ENCODE measurements at places on chromosomes 5 and 9.

- DNase-seq, result no peak
Measured at GRCh38 chr5:96297290-96297689, 135.8 kb downstream of the PCSK1 start.

DNA sequence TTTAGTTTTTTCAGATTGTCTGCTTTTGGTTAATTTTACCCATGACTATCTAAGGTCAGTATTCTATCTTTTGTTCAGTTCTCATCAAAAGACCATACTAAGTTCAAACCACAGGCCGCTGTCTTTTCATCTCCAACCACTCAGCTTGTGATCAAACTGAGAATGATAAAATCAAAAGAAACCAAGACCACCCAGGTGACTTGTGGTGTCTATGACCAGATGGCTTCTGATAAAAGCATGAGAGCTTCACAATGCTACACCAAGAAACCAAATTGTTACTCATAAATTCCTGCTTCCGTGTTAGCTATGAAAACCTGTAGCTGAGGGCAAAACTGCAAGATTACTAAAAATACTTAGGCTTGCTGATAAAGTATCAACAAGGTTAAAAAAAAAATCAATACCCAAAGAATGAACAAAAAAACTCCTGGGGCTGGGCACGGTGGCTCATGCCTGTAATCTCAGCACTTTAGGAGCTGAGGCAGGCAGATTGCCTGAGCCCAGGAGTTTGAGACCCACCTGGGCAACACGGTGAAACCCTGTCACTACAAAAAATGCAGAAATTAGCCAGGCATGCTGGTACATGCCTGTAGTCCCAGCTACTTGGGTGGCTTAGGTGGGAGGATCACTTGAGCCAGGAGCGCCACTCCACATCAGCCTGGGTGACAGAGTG, 25.8 kb upstream of the GPX8 start:
- DNase-seq, result no peak

- no peak for DNase-seq
Measured at GRCh38 chr9:114055894-114056293, 22.2 kb downstream of the AMBP start.

DNA sequence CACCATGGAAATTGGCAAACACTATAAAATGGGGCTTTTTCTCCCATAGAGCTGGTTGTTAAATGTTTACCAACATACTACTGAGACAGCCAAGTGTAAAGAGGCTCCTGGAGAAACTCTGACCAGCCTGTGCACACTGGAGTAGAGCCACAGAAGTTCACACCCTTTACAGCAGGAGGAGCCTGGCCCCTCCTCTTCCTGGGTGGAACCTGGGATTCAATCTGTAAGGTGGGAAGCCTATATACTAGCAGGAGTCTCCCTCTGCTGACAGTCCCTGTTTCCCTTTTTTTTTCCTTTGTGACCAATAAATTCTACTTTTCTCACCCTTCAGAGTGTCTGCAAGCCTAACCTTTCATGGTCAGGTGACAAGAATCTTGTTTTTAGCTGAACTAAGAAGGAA, 10.4 kb upstream of the SLC30A5 start:
- no peak for DNase-seq

- no peak for DNase-seq
Measured at GRCh38 chr5:39547553-39548154, 122.9 kb upstream of the DAB2 start.

DNA sequence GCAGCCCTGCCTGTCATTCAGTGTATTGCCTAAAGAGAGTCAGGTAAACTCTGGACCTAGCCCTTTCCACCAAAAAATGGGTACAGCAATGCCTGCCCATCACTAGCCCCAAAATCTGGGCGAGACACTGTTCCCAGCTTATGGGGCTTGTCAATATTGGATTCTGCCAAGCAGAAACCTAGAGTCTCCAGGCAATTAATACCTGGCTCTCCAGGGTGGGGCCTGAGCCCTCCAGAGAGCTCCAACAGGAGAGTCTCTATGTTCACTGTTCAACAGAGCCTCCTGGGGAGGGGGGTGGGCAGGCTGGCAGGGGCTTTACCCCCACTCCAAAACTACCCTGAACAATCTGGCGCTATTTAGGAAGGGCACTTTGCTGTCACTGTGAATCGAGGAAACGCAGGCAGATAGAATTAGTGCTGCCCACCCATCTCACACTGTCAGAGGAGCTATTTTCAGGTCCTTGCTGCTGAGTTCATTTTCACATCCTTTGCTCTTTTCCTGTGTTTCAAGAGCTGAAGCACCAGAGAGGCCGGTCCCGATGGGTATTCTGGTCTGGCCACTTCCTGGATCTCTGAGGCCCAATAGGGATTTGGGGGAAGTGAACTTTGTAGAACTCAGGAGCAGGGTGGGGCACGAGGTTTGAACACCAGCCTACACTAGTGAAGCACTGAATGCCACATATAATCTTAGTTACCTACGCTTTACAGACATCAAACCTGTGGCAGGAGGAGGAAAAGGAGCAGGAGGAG, 121.8 kb downstream of the C5orf15 start:
- no peak for DNase-seq

DNA sequence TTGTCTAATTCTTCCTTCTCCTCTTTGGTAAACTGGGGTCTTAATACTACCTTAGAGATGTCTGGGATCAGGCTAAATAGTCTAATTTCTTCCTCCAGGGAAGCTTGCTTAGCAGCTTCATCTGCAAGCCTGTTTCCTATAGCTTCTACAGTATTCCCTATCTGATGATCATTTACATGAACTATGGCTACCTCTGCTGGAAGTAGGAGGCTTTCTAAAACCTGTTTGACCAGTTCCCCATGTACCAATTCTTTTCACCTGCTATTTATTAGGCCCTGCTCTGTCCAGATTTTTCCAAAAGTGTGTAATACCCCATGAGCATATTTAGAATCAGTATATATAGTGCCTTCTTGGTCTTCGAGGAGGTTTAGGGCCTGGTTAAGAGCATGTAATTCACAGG, 619.8 kb downstream of the HINT1 start:
- no peak for DNase-seq

DNA sequence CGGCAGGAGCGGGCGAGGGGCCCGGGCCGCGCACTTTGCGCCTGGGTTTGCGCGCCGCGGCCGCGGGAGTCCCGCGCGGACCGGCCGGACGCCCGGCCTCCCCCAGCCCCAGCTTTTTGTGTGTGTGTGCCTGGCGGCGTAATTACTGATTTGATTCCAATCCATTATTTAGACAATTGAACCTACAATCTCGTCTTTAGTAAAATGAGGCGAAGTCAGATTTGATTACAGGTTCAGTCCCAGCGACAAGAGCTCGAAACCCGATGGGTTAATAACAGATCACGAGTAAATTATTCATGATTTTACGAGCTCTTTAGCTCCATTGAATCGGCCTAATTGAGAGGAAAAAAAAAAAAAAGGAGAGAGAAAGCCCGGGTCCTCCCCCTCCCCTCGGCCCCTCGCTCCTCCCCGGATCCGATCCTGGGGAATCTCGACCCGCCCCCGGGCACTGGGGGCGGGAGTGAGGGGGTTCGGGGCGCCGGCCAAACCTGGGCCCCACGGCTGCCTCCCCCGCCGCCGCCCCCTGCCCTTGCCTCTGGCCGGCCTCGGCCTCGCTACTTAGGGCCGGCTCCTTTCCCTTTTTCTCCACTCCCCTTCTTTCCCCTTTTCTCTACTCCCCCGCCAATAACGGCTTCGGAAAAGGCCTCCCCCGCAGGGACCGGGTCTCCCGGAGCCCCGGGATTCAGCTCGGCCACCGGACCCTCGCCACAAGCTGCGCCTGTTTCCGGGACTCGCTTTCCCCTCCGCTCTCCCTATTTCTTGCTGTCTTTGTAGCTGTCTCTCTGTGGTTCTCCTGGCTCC, 6.6 kb downstream of the LHX2 start:
- no peak for DNase-seq

GRCh38 chr9:107496976-107497375, 7.4 kb upstream of the KLF4 start:
- no peak for DNase-seq

- DNase-seq, result no peak
Measured at GRCh38 chr5:144472221-144472620, 301.5 kb downstream of the KCTD16 start.

- no peak for DNase-seq
Measured at GRCh38 chr9:94922691-94923107, 196.2 kb downstream of the AOPEP start.

- no peak for DNase-seq
Measured at GRCh38 chr5:157528036-157528632, 47.4 kb downstream of the ADAM19 start.

DNA sequence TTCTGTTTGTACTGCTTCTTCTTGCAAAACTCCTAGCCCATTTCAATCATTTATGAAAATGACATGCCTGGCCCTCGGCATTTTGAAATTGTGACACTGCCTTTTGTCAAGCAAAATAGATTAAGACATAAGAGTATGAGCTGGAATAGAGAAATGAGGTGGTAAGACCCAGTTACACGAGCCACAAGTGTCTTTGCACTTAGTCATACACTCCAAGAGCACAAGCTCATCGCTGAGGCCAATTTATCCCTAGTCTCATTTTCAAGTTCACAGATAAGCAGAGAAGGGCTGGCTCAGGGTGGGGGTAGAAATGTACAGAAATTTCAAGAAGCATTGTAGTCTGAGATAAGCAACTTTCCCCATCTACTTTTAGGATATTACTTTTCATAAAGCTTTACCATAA, 40.6 kb upstream of the MAP1B start:
- DNase-seq, result no peak

Measured in central memory CD8-positive, alpha-beta T cell (primary cell).